ENCODE measurements at places on chromosomes 1 and 21.
A peak's percentile ranks its signal among the peaks of the same experiment; 100 is the strongest.

DNA sequence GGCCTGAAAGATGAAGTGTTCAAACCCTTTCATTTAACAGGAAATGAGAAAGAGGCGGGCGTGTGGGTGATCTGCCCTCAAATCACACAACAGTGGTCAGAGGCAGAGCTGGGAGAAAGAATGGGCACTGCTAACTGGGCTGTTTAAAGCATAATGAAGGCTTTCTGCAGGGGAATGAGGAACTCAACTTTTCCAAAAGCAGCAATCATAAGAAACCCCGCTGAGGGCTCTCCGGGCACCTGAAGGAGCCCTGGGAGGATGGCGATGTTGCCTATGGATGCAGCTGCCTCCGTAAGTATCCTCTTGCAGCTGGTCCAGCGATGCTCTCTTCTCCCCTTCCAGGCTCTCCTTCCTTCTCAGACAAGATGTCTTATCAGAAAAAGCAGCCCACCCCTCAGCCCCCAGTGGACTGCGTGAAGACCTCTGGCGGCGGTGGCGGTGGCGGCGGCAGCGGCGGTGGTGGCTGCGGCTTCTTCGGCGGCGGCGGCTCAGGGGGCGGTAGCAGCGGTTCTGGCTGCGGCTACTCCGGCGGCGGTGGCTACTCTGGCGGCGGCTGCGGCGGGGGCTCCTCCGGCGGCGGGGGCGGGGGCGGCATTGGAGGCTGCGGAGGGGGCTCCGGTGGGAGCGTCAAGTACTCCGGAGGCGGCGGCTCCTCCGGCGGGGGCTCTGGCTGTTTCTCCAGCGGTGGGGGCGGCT is 1.2 kb downstream of the LORICRIN start:
- no peak for DNase-seq

GRCh38 chr1:75792091-75792490 is 4.6 kb upstream of the MSH4 start:
- no peak for DNase-seq

- DNase-seq: no peak
Observed at GRCh38 chr1:217029281-217030157, 306.3 kb upstream of the ESRRG start.

- DNase-seq: no peak
Observed at GRCh38 chr1:192435704-192436103, 118.9 kb downstream of the RGS21 start.

GRCh38 chr21:39523915-39524314 is 72.1 kb downstream of the SH3BGR start:
- DNase-seq: no peak

DNA sequence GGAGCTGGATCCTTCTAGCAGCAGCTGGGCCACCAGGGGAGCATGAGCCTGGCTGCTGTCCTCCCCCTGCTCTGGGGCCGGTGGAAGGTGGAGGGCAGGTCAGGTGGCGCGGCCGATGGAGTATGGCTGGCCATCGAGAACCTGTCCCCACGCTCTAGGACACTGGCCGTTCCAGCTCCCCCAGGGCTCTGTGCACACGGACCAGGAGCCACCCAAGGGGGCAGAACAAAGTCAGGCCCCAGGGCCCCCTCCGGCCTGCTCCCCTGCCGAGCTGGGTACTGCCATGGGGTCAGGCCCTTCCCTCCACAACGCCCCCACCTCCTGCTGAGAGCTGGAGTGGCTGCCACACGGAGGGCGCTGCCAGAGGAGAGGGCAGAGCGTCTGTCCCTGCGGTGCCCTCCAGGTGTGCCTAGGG is 4.5 kb upstream of the PLCH2 start:
- no peak for DNase-seq

- DNase-seq: no peak
Observed at GRCh38 chr1:83026745-83027144, 972.2 kb downstream of the TTLL7 start.

- no peak for DNase-seq
Observed at GRCh38 chr1:201261771-201262547, 21.3 kb upstream of the PKP1 start.

DNA sequence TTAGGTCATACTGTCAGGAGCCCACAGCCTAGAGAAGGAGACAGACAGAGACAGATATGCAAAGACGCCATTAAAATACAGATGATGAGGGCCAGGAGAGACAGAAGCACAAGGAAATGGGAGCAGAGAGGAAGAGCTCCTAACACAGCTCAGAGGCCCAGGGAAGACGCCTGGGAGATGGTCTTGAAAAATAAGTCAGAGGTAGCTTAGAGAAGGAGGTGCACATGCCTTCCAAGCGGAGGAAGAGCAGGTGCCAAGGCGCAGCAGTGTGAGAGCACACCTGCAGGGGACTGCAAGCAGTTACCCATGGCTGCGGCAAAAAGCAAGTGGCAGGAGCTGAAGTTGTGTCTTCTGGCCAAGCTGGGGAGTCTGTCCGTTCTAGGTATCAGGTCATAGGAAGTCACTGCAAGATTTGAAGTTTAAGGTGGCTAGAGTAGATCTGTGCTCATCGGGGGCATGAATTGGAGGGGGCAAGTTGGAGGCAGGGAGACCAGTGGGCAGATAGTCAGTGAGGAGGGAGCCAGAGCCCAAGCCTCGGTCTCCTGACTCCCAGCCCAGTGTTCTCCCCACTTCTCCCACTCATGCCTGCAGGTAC is 1.3 kb upstream of the TRABD2B start:
- DNase-seq: no peak

GRCh38 chr1:231610388-231610787 is 16.2 kb upstream of the DISC1 start:
- no peak for DNase-seq

DNA sequence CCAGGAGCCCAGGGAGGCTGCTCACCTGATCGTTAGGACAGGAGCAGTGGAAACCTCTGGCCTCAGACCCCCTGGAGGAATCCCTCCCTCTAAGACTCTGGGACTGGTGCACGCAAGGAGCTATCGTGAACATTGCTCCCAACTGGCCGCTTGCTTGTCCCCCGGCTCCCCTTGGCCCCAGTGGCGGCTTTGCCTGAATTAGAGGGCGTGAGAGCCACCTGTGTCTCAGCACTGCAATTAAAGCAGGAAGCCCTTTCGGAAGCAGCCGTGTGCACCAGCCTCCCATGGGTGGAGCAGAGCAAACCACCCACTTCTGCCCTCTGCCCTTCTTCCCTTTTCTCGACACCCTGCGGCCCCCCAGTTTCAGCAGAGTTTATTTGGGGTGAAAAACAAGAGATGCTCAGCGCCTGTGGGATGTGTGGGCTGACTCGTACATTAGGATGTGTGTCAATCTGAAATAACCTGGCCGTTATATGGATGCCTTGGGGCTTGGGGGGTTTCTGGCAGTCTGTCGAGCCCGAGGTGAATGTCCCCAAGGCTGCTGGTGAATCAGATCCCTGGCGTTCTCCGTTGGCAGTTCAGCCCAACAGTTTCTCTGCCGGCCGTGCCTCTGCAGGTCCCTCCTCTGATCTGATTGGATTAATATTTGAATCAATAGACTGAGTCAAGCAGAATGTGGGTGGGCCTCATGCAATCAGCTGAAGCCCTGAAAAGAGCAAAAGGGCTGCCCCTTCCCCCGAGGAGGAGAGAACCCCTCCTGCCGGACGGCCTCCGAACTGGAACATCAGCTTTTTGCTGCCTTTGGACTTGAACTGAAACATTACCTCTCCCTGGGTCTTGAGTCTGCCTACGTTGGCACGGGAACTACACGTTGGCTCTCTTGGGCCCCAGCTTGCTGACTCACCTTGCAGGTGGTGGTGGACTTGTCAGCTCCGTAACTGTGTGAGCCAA is 7.3 kb upstream of the UMODL1 start:
- peak; percentile 32 for DNase-seq

GRCh38 chr1:89552471-89553081 is 27.9 kb downstream of the LRRC8B start:
- peak; percentile 75 for DNase-seq

Measured in NCI-H2107 (cell line).